Chondrocyte (in vitro differentiated cells): ENCODE measurements at places on chromosomes 5 and 9.
A peak's percentile ranks its signal among the peaks of the same experiment; 100 is the strongest.

- DNase-seq: no peak
- no peak overlapping the region for H3K4me3 ChIP-seq
- H3K4me1 ChIP-seq: peaks cover 14% of the 10 kb centered on the region
- no peaks in the 10 kb centered on the region for H3K27me3 ChIP-seq
- H3K27ac ChIP-seq: no peak overlapping the region
Observed at GRCh38 chr9:4538621-4539020, 48.4 kb downstream of the SLC1A1 start.

DNA sequence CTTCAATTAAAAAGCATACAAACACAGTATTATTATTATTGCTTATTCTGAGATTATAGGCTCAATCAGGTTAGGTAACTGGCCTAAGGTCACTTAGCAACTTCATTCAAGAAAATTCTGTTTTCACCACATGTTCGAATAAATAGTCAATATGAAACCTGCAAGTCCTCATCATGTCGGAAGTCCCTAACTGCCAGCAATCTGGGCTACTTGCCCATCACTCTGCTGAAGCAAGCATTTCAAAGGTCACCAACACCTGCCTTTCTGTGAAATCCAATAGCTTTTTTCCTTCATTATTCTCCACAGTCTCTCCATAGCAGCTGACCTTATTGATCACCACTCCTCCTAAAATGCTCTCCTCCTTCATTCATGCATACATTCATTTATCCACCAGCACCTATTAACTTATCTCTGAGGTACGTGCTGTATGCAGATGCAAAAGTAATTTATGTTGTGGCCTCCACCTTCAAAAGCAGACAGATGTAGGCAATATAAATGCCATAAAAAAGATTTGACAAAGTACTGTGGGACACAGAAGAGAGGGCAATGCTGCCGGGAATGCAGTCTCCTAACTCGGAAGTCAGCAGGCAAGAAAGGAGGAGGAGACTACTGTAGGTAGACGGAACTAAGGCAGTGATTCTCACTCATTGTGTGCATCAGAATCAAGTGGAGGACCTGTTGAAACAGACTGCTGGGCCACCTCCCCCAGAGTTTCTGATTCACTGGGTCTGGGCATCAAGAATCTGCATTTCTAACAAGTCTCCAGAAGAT, 310.9 kb downstream of the BNC2 start:
- no peak overlapping the region for H3K27ac ChIP-seq
- H3K4me1 ChIP-seq: peaks cover 21% of the 10 kb centered on the region
- no peaks in the 10 kb centered on the region for H3K27me3 ChIP-seq
- no peak for DNase-seq

- H3K36me3 ChIP-seq: no peaks in the 10 kb centered on the region
- H3K27me3 ChIP-seq: no peaks in the 10 kb centered on the region
- no peak overlapping the region for H3K27ac ChIP-seq
- no peaks in the 10 kb centered on the region for H3K4me1 ChIP-seq
Observed at GRCh38 chr5:8561854-8562253, 692.9 kb downstream of the MTRR start.

GRCh38 chr9:86983249-86983619, 35.9 kb upstream of the GAS1 start:
- H3K4me3 ChIP-seq: no peak overlapping the region
- H3K27ac ChIP-seq: peak overlapping the region; percentile 86
- no peaks in the 10 kb centered on the region for H3K36me3 ChIP-seq
- no peaks in the 10 kb centered on the region for H3K27me3 ChIP-seq
- DNase-seq: no peak

DNA sequence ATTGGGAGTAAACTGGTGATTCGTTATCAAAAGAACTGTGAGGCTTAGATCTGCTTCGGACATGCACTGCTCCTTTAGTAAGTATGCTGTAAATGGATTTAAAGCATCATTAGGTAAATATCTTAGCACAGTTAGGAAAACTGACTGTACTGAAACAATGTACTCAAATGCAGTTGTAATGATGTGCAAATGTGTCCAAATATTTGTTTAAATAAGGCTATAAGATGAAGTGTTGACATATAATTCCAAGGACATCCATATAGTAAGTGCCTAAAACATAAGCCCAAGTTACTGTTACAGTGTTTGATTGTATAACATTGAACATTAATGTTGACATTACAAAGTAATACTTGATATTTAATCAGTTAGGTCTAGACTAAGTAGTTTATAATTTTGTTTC, 512.5 kb upstream of the CDH18 start:
- H3K4me1 ChIP-seq: no peaks in the 10 kb centered on the region
- no peaks in the 10 kb centered on the region for H3K36me3 ChIP-seq
- no peak overlapping the region for H3K4me3 ChIP-seq
- H3K27me3 ChIP-seq: peaks cover 4% of the 10 kb centered on the region
- no peak for DNase-seq
